ENCODE measurements at places on chromosomes 2 and 18. TPM values are rescaled to one million over a fixed set of nuclear protein-coding genes. Genes with fewer than 3 reads are reported as not detected.

- no peak for DNase-seq
Measured at GRCh38 chr2:127860130-127860529, 2.2 kb upstream of the POLR2D start.

GRCh38 chr2:2142345-2142744, 188.7 kb downstream of the MYT1L start:
- no peak for DNase-seq

- DNase-seq: no peak
Measured at GRCh38 chr18:3832025-3832638, 382.2 kb downstream of the TGIF1 start.

- peak; percentile 29 for DNase-seq
Measured at GRCh38 chr2:70657246-70657645, 103.6 kb upstream of the TGFA start.

GRCh38 chr2:12618576-12618975, 98.2 kb upstream of the TRIB2 start:
- DNase-seq: no peak

DNA sequence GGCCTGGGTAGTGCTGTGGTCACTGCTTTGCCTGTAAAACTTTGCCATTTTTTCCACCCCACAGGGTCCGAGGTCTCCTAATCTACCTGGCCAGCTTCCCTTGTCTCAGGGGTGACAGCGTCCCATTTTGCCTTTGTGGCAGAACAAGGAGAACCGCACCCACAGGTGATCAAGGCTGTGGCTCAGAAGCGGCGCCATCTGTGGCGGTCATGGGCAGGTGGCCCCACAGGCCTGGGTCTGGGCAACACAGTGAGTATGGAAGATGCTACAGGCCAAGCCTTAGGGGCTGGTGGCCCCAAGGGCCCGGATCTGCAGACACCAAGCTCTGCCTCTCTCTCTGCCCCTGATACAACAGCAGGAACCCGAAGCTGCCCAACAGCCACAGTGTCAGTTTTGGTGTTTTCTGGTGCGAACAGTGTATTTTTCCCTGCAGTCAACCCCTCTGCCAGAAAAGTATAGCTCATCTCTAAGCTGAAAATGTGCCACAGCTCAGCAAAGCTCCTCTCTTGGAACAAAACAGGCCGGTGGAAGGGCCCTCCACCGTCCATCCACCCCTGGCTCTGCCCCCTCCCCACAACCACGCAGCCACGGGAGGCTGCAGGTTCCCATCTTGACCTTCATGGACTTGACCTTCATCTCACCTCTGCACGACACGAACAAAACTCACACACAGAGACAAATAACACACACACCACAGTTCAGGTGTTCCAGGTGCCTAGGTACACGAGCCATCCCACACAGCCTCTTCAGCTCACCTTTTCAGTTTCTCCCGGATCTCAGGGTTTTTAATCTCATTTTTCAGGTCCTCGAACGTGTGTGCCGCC, 96.7 kb downstream of the PXDN start:
- peak; percentile 71 for DNase-seq

DNA sequence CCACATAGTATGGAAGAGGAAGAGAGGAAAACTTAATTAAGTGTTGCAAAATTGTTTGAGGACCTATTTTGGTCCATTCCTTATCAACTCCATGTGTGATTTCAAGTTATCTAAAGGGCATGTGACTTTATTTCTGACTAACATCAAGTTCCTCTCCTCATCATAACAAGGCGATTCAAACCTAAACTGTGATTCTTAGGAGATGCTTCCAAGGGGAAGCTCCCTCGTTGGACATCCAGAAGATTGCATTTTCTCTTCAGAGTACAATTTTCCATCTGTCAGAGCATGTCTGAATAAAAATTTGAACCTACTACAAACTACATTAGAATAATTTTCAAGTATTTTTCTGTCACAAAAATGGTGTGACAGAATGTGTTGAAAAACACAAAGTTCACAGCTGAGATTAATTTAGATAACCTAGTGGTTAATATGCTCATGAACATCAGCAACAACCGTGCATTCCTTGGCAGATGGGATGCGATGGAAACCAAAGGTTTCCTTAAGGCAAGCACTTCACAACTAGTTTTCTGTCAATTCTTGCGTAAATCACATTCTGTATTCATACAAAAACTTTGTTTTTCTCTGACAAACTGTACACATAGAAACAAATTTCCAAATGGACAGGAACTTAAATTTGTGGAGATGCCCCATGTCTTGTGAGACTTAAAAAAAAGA, 4.2 kb downstream of the SFT2D3 start:
- DNase-seq: no peak

- DNase-seq: no peak
Measured at GRCh38 chr2:218407717-218408116, 8.0 kb downstream of the CTDSP1 start.

DNA sequence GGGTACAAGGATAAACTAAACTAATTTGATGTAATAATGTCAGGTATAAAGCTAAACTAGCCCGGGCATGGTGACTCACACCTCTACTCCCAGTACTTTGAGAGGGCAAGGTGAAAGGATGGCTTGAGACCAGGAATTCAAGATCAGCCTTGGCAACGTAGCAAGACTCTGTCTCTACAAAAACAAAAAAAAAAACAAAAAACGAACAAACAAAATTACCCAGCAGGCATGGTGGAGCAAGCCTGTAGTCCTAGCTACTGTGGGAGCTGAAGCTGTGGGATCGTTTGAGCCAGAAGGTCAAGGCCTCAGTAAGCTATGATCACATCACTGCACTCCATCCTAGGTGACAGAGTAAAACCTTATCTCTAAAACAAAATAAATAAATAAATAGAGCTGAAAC, 131.8 kb upstream of the KYNU start:
- no peak for DNase-seq

- no peak for DNase-seq
Measured at GRCh38 chr2:121825003-121825950, 69.8 kb downstream of the TSN start.

- no peak for DNase-seq
Measured at GRCh38 chr18:22271030-22271429, 101.6 kb downstream of the GATA6 start.

DNA sequence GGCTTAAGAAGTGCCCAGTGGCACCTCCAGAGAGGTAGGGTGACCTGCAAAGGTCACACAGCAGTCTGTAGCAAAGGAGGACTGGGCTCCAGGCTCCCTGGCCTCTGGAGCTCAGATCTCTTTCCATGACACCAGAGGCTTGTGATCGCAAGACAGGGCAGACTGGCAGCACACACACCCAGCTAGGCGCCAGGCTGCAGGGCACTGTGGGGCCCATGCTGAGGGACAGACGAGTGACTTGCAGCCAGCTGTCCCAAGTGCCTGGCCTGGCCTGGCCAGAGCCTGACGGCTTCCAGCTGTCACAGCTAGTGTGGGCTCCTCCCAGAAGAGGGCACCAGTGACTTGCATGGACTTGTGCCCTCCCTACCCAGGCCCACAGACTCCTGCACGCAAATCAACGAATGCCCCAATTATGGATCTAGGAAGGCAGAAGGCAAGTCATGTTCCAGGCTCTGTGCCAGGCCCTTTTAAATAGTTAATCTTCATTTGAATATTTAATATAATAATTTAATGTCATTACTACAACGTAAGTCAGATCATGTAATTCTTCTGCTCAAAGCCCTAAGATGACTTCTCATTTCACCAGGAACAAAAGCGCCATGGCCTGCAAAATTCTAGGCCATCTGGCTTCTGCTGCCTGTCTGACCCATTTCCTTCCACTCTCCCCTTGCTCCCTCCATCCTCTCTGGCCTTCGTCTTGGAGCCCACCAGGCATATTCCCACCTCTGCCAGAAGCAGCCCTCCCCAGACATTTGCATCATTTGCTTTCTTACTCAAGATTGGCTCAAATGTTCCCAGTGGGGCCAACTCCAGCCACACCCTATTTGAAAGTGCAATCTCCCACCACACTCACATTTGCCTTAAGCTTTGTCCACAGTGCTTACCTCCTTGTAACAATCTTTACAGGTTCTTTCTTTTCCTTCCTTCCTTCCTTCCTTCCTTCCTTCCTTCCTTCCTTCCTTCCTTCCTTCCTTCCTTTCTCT, 3.7 kb upstream of the SPEG start:
- no peak for DNase-seq

DNA sequence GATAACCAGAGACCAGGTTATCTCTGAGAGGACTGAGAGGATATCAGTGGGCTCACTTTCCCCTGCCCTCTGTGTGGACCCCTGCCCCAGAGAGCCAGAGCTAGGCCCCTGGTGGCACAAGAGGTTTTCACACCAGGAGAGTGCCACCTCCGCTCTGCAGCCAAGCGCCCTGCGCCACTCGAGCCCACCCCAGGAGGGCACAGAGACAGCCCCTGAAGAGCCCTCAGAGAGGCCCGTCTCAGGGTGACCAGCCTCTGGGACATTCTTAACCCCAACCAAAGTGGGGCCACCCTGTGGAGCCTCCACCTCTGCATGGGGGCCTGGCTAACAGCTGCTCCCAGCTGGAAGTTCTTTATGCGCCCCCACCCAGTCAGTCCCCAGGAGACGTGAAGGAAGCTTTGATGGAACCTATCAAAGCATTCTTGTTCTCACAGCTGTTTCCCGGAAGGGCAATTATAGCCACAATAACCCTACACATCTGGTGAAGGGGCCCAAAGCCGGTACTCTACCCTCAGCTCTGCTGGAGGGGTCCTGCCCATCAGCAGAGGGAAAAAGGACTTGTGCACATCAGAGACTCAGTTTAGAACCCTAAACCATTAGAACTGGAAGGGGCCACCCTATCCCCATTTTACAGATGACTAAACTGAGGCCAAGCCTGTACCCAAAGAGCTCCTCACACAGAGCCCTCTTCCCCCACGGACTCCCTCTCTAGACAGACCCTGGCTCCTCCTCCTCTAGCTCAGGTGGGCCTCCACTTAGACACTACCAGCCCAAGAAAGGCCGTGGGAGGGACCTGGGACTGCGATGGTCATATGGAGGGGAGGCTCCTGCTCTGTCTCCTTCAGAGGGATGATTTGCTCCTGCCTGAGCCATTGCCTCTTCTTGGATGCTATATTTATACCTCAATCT, 101.1 kb downstream of the ZFP36L2 start:
- DNase-seq: no peak

GRCh38 chr2:1140389-1141003, 189.8 kb downstream of the SNTG2 start:
- DNase-seq: no peak

GRCh38 chr18:77177009-77177408, 44.4 kb upstream of the MBP start:
- no peak for DNase-seq

- DNase-seq: no peak
Measured at GRCh38 chr2:667332-667999, 9.7 kb downstream of the TMEM18 start.

DNA sequence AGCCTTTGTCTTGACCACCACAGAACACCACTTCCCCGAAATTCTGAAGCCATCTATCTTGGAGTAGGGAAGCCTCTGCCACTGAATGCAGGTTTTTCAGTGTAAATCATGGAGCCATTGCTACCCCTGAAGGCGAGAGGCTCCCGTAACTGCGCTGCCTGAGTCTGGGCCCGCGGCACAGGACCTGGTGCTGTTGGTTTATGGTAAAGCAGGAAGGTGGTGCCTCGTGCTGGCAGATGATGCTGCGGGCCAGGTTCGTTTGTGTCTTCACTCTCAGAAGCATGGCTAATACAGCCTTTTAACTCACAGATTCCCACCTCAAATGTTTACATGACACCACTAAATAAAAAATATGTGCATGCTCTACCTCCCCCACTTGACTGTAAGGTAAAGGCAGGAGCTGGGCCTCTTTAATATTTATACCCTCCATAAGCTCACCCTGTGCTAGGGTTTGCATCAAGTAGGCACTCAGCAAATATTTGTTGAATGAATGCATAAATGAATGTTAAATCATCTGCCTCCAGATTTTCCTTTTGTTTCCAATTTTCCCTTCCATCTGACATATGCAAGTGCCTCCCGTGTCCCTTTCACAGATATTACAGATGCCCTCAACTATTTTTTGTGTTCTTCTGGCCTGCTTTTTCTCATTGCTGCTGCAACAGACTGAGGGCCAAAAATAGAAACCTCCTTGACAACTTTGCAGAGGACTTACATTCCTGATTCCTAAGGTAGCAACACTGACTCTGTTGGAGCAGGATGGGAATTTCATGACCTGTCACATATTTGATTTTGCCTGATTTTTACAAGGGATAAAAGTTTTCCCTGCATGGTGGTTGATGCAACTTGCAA, 83.5 kb upstream of the CPO start:
- no peak for DNase-seq

GRCh38 chr2:192035731-192036442, 158.8 kb downstream of the TMEFF2 start:
- no peak for DNase-seq

DNA sequence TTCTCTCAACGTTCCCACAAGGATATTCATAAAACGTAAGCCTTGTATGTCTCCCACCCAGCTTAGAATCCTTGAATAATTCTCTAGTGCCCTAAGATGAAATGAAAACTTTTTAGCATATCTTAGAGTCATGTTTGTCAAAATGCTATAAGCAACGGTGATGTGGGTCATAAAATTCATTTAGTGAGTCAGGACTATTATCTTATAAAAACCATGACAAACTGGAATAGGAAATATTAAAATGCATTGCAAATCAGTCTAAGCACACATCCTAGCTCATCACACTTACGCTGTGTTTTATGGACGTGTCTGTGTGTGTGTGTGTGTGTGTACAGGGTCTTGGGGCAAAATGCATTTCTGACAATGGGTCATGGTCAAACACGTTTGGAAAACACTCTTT, 119.9 kb upstream of the ST6GAL2 start:
- no peak for DNase-seq

GRCh38 chr18:23967321-23968089, 47.0 kb upstream of the TTC39C start:
- no peak for DNase-seq

DNA sequence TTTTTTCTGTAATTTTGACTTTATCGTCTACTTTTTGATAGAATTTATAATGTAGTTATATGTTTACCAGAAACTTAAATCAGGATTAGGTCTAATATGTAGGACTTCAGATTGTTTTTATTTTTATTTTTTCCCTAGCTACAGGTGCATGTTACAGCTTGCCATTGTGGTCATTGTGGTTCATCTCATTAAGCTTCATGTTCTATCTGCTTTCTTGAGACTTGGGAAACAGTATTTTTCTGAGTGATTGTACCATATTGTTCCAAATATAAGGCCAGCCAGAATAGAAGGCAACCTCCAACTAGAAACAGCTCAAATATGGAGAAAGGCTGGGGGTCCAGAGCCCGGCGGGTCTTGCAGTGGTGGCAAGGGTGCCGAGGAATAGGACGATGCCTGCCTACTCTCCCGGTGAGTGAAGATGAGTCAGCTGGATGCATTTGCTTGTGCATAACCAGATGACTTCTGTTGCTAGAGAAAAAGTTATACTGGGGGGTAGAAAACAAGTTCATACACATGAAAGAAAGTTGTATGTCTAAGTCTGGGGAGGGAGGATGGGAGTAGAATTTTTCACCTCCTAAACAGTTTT, 188.4 kb downstream of the CCDC85A start:
- no peak for DNase-seq

DHX57 gene
- 10.6 TPM for total RNA-seq

MFSD6 gene
- 84.7 TPM for total RNA-seq

MDH1B gene
- 0.49 TPM for total RNA-seq

SLC5A6 gene
- total RNA-seq: 37.3 TPM

CCDC150 gene
- 3.9 TPM for total RNA-seq

GKN2 gene
- total RNA-seq: not detected

ABCB11 gene
- not detected for total RNA-seq

FAM110C gene
- 27.3 TPM for total RNA-seq

GPR45 gene
- not detected for total RNA-seq
